ENCODE measurements at places on chromosomes 2 and 18.

DNA sequence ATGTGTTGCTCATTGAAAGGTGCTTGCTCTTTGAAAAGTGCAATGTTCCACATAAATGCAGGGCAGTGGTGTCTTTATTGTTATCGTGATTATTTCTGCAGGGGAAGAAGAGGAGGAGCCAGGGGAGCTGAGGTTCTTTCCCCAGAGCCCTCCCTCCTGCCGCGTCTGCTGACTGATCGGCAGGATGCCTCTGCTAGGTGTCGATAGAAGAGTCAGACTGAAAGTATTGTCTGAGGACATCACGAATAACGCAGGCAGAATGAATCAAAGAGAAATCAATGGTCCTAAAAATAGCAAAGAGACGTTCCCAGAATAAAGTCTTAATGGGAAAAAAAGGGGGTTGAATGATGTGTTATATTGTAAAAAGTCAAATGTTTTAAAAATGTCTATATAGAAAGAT is 47.4 kb upstream of the SIX3 start:
- DNase-seq, result no peak

DNA sequence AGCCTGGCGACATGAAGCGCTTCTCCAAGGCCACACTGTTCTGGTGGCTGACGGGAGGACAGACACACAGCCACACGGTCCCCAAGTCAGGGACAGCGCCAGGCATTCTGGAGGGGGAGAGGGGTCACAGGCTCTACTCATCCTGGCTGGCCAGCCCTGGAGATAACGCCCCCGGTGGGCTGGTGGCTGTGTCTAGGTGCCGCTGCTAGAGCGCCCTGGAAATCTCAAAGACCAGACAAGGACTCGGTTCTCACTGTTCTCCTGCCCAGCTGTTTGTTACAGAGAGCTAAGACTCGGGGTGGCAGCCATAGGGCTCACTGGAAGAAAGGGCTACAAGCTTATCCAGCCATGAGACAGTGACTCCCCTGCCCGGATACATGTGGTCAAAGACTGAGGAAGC is 72.0 kb downstream of the KCNF1 start:
- DNase-seq, result no peak

GRCh38 chr2:157261199-157261782 is 3.8 kb downstream of the GALNT5 start:
- no peak for DNase-seq

DNA sequence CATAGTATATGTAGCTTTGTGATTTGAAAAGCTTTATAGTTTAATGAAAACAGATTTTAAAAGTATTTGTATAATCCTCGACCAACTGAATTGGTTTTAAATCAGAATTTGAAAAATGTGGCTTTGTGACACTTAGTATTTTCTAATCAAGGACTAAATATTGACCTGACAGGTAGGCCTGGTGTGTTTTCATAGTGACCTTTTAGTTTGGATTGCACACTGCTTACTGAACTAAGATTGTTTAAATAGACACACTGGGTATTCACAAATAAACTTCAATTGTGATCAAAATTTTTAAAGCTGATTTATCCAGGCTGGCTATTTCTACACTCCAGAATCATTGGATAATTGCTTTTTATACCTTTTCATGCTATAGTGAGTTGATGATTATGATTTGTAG is 31.8 kb upstream of the FAM237A start:
- DNase-seq, result no peak

GRCh38 chr18:346600-346999 is 78.8 kb upstream of the THOC1 start:
- DNase-seq, result no peak

GRCh38 chr2:236616031-236616430 is 46.4 kb downstream of the ACKR3 start:
- DNase-seq, result no peak
